ENCODE measurements at places on chromosomes 11 and 22.

GRCh38 chr11:121551463-121551862 lies 98.7 kb upstream of the SORL1-AS1 start:
- no peak for DNase-seq

GRCh38 chr22:43245717-43246116 lies 58.8 kb upstream of the TTLL12 start:
- DNase-seq, result no peak

DNA sequence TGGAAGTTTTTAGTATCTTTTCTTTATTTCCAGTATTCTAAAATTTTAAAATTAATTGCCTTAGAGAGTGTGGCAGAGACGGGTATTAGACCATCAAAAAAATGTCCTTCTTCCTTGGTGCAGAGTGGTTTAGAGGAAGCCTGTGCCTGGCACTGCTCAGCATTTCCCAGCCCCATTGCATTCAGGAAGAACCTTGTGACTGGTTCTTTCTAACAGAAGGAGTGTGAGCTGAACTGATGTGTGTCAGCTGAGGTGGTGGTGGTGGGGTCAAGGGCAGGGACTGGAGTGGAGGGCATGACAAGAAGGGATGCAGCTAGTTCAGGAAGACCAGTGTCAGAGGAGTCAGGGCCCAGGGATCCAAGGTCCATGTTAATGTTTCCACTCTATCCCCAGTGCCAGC lies 58.7 kb upstream of the FDX1 start:
- no peak for DNase-seq

GRCh38 chr22:41920271-41920976 lies 5.5 kb upstream of the SHISA8 start:
- no peak for DNase-seq

DNA sequence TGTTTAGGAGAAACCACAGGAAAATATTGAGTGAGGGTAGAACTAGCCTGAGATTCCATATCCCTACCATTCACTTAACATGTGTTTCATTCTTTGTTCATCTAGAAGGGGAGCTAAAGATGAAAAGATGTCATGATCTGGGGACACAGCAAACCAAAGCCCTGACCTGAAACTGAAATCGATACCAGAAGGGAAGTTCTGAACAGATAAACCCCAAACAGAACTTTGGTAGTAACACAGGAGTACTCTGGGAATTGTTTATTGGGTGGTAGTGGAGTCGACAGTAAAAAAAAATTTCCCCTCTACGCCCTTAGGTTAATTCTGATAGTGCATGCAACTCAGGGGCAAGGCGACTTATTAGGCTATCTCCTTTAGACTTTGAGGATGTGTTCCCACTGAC lies 27.2 kb downstream of the OR2AT4 start:
- no peak for DNase-seq

DNA sequence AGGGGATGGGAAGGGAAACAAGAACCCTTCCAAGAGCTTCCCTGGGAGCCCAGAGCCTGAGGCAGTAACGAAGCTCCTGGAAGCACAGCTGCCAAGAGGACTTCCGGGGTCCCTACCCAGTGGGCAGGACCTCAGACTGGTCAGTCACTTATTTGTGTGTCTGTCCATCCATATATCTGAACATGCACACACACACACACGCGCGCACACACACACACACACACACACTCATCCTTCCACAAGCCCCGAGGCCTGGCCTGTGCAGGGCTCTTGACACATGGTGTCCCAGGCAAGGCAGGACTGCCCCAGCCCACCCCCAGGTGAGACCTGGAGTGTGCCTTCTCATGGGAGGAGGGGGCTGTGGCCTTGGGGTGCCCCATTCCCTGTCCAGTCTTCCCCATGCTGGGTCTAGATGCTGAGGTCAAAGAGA lies 44.9 kb downstream of the IGLL5 start:
- DNase-seq, result no peak

- no peak for DNase-seq
Measured at GRCh38 chr11:122128146-122128545, 12.1 kb upstream of the BLID start.

- no peak for DNase-seq
Measured at GRCh38 chr22:29308148-29308790, 1.8 kb downstream of the GAS2L1 start.

- no peak for DNase-seq
Measured at GRCh38 chr22:46031965-46032851, 55.2 kb upstream of the WNT7B start.

GRCh38 chr11:132260636-132261035 lies 890.2 kb downstream of the NTM start:
- no peak for DNase-seq

GRCh38 chr11:37364246-37364839 lies 766.3 kb upstream of the RAG2 start:
- no peak for DNase-seq

Measured in fibroblast of mammary gland (primary cell).